ENCODE measurements at places on chromosomes 13 and 19. TPM values are rescaled to one million over a fixed set of nuclear protein-coding genes. Genes with fewer than 3 reads are reported as not detected.

Gene SERPINE3
- total RNA-seq: 0.64 TPM

Gene ETV2
- total RNA-seq: 1.7 TPM

DNA sequence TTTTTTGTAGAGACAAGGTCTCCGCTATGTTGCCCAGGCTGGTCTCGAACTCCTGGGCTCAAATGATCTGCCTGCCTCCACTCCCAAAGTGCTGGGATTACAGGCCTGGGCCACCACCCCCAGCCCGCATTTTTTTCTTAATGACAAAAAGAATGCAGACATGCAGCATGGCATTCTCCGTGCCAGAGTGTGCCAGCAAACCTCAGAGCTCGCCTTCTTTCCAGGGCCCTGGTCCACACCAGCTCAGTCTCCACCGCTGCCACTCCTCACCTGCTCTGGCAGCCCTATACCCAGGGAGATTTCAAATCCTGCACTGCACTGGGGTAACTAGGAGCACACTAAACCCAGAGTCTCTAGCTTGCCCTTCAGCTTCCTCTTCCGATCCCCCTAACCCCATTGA, 41.7 kb downstream of the ZIC5 start:
- no peak for DNase-seq
- H3K27ac ChIP-seq: peak overlapping the region; percentile 34
- no peak overlapping the region for H3K4me3 ChIP-seq
- H3K27me3 ChIP-seq: no peaks in the 10 kb centered on the region
- H3K36me3 ChIP-seq: no peaks in the 10 kb centered on the region

GRCh38 chr13:111854403-111854802, 212.5 kb upstream of the SOX1 start:
- H3K36me3 ChIP-seq: no peaks in the 10 kb centered on the region
- DNase-seq: no peak
- no peak overlapping the region for H3K4me3 ChIP-seq
- H3K4me1 ChIP-seq: peaks cover 47% of the 10 kb centered on the region

DNA sequence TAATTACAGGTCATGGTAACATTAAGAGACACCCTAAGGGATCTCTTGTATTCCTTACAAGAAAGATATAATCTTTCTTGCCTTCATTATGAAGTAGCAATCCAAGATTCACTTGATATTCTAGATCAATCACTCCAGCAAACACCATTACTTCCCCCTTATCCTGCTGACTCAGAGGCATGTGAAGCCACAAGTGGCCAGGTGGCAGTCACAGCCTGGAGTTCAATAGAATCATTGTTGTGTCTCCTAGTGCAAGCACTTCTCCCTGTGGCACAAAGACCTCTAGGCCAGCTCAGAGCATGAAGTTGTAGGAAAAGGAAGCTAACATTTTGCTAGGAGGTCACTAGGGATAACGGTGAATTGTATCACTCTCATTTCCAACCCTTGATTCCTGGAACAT, 864.3 kb upstream of the ATXN8OS start:
- H3K36me3 ChIP-seq: peaks cover 3% of the 10 kb centered on the region
- no peak overlapping the region for H3K27ac ChIP-seq
- no peak overlapping the region for H3K4me3 ChIP-seq
- DNase-seq: no peak
- H3K4me1 ChIP-seq: peaks cover 5% of the 10 kb centered on the region

GRCh38 chr13:28316836-28317235, 178.1 kb downstream of the FLT1 start:
- no peak overlapping the region for H3K27ac ChIP-seq
- no peaks in the 10 kb centered on the region for H3K27me3 ChIP-seq
- no peaks in the 10 kb centered on the region for H3K4me1 ChIP-seq
- no peak for DNase-seq
- no peak overlapping the region for H3K4me3 ChIP-seq

GRCh38 chr13:26465514-26465913, 92.0 kb upstream of the WASF3 start:
- DNase-seq: no peak
- no peak overlapping the region for H3K4me3 ChIP-seq
- no peaks in the 10 kb centered on the region for H3K36me3 ChIP-seq
- peaks cover 4% of the 10 kb centered on the region for H3K4me1 ChIP-seq
- no peak overlapping the region for H3K27ac ChIP-seq

DNA sequence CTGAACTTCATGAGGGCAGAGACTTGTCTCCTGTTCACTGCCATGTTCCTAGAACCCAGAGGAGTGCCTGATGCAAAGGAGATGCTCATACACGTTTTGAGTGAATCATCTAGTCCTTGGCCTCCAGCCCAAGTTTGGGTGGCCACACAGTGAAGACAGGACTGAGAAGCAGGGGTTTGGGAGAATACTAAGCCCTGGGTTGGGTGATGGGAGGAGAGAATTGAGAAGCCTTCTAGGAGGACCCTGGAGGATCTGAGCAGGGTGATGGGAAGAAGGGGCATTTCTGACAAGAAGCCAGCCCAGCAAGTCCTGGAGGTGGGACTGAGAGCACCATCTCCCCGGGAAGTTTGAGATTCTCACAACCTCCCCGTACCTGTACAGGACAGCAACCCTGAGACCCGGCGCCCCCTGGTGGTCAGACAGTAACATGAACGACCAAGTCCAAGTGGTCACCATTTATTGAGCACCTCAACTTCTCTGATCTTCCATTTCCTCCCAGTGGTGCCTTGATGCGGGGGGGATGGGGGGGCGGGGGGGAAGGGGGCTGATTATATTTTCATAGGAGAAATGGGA, 11.0 kb downstream of the CTU1 start:
- no peak overlapping the region for H3K4me3 ChIP-seq
- DNase-seq: peak; percentile 83
- H3K27ac ChIP-seq: no peak overlapping the region
- H3K36me3 ChIP-seq: 0 out of 2 replicates have a peak, but pooled peaks cover under 1% of the 10 kb centered on the region

- DNase-seq: peak; percentile 74
- peaks cover 2% of the 10 kb centered on the region for H3K4me1 ChIP-seq
- no peaks in the 10 kb centered on the region for H3K27me3 ChIP-seq
- no peaks in the 10 kb centered on the region for H3K36me3 ChIP-seq
- H3K4me3 ChIP-seq: no peak overlapping the region
- H3K27ac ChIP-seq: no peak overlapping the region
Measured at GRCh38 chr19:1133471-1133929, 29.7 kb downstream of the GPX4 start.

GRCh38 chr13:75739244-75739868, 103.2 kb downstream of the LMO7 start:
- H3K4me1 ChIP-seq: no peaks in the 10 kb centered on the region
- H3K27me3 ChIP-seq: no peaks in the 10 kb centered on the region
- H3K4me3 ChIP-seq: no peak overlapping the region
- 0 out of 2 replicates have a peak overlapping the region, but pooled peaks have one; percentile 9 for H3K27ac ChIP-seq

- H3K27me3 ChIP-seq: peaks cover 6% of the 10 kb centered on the region
- no peak overlapping the region for H3K27ac ChIP-seq
- H3K36me3 ChIP-seq: no peaks in the 10 kb centered on the region
- H3K4me1 ChIP-seq: no peaks in the 10 kb centered on the region
- no peak for DNase-seq
- no peak overlapping the region for H3K4me3 ChIP-seq
Measured at GRCh38 chr19:13069415-13070359, 33.0 kb downstream of the LYL1 start.

- H3K27ac ChIP-seq: no peak overlapping the region
- DNase-seq: peak; percentile 20
- H3K36me3 ChIP-seq: 0 out of 2 replicates have a peak, but pooled peaks cover 4% of the 10 kb centered on the region
- no peak overlapping the region for H3K4me3 ChIP-seq
Measured at GRCh38 chr13:114135731-114136171, 3.3 kb upstream of the RASA3 start.

Data from WTC11 (cell line).